Activated effector memory CD4-positive, alpha-beta T cell treated with anti-CD3 and anti-CD28 coated beads, Interleukin-2, amount 50 U/mL, for 16 hours (primary cell): ENCODE measurements at places on chromosomes 16 and 17.

- DNase-seq: no peak
These were observed 487.0 kb downstream of the CDH13 start for GRCh38 chr16:83113811-83114210.

DNA sequence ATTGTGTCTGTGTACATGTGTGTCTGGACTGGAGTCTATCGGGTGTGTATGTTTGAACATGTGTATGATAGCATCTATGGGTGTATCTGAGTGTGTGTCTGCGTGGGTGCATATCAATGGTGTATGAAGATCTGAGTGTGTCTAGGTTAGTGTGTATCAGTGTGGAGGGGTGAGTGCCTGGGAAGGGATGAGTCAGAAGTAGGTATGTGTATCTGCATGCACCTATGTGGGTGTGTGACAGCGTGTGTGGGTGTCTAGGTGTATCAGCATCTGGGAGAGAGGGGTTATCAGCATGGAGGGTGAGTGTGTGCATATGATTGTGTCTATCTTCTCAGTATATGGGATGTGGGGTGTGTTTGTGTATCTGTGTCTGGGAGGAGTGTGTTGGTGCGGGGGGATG lies 58.2 kb upstream of the LHX1 start:
- no peak for DNase-seq

DNA sequence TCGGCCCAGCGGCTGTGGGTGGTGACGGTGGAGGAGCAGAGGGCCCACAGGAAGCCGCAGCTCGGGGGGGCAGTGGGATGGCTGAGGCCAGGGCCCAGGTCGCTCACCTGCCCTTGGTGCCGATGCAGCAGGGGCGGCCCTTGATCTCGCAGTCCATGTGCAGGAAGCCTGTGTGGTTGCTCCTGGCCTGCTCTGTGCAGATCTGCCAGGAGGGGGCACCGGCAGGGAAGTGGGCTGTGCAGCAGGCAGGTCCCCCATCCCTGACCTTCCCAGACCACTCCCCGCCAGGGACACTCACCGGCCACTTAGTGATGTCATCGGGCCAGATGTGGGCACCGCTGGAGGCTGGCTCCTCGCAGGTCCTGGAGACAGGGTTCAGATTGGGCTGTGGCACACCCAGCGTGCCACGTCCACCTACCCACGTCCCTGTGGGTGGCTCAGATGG lies 6.2 kb downstream of the AANAT start:
- no peak for DNase-seq

- DNase-seq: no peak
These were observed 126.1 kb downstream of the PITPNC1 start for GRCh38 chr17:67503184-67503583.

DNA sequence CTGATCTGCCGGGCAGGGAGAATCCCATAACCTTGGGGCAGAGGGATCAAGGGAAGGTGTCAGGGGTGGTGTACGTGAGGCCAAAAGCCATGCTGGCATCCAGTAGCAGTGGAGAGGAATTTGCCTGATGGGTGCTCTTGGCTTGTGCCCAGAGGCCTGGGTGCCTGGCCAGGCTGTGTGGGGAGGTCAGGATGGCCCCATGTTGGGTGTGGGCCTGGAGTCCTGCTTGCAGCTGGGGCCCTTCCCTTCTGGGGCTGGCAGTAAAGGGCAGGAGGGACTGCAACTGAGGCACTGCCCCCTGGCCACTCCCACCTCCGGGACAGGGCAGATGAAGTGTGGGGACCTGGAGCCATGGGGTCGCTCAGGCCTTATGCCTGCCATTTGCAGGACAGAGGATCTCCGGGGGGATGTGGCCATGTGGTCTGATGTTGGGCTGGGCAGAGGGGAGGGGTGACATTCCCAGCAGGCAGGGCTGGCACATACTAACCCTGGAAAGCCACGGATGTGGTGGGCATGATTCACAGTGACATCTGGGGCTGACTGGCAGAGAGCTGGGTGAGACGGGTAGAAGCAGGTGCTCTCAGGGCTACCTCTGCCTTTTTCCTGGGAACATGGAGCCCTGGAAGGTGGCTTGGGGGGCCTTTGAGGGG lies 3.5 kb downstream of the FMNL1 start:
- peak; percentile 83 for DNase-seq

- no peak for DNase-seq
These were observed 69.4 kb upstream of the SMIM36 start for GRCh38 chr17:55580596-55581133.
